ENCODE measurements at places on chromosomes 3 and 15.

- no peak for DNase-seq
Measured at GRCh38 chr3:178306432-178307115, 229.7 kb upstream of the KCNMB2 start.

DNA sequence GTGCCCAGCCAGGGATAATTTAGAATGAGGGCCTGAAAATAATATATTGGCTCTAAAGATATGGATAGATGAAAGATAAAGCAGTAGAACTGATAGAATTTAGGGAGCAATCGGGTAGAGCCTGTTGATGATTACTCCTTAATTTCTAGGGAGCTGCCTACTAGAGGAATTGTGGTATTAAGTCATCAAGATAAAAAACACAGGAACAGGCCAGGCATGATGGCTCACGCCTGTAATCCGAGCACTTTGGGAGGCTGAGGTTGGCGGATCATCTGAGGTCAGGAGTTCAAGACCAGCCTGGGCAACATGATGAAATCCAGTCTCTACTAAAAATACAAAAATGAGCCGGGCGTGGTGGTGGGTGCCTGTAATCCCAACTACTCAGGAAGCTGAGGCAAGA lies 130.4 kb downstream of the PCCB start:
- DNase-seq = peak; percentile 59

DNA sequence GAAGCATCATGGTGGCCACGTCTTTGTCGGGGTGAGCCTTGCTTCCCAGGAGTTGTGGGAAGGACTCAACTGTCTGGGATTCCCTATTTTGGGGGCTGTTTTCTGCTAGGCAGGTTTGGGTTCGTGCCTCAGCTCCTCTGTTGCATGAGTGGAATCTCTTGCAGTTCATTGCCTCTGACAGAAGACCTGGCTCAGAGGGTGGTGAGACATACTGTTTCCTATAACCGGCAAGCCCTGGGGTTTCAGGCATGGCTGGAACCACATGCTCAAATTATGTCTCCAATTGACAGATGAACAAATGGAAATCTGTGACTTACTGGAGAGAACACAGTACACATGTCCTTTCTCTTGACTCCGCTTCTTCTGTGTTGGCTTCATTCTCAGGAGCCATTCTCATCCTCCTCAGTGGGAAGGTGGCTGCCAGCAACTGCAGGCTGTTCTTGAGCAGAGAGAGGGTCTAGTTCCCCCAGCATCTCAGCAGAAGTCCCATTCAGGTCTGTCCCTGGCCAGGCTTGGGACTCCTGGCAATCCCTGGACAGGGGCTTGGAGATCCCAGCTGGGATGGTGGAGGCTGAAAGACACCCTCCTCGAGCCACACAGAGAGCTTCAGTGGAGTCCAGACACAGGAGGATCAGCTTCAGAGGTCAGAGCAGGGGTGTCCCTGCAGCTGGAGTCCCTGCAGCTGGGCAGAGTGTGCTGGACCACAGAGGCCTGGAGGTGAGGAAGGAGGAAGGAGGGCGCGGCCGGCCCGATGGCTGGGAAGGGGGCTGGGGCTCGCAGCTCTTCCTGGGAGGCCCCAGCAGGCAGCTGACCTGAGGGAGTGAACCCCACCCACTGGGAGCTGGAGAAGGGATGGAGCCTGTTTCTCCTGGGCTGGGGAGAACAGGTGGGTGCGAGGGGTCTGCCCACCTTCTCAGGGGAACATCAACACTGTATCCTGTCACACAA lies 97.6 kb downstream of the LSM3 start:
- DNase-seq = no peak

GRCh38 chr3:134149286-134149685 lies 101.4 kb downstream of the RYK start:
- peak; percentile 22 for DNase-seq

DNA sequence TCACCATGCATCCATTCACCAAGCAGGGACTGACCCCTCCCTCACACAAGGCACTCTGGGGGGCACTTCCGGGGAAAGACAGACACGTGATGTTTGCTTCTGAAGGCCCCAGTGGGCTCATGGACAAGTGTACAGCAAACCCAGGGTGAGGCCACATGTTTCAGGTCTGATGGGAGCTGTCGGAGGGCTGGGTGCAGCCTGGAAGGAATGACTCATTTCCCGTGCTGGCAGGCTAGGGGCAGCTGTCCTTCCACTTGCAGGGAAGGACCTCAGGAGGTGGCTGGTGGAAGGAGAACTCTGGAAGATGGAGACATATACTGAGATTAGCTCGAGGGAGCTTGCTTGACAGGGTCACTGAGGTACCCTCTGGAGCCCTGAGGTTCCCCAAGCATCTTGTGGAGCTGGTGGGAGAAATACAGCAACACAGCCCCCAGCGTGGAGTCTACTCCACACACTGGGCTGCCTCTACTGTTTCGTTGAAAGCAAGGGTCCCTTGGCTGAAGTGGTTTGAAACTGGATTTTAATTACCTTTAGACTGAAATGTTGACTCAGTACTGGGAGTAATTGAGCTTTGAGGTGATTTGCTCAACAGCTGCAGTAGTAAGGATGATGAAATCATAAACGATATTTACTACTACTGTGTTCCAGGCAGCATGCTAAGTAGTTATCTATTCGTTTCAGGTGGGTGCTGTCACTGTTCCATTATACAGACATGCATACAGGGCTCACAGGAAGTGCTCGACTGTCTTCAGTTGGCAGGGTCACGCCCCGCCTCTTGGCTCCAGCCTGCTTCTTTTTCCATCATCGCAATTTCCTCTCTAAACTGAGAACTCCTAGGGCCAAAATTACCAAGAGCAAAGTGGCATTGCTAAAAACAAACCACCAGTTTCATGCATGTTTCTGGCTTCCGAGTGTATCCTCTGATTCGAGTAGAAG lies 230.4 kb downstream of the ADAMTS17 start:
- DNase-seq = peak; percentile 83

- DNase-seq = peak; percentile 94
Measured at GRCh38 chr3:190252080-190252479, 70.2 kb downstream of the CLDN1 start.

DNA sequence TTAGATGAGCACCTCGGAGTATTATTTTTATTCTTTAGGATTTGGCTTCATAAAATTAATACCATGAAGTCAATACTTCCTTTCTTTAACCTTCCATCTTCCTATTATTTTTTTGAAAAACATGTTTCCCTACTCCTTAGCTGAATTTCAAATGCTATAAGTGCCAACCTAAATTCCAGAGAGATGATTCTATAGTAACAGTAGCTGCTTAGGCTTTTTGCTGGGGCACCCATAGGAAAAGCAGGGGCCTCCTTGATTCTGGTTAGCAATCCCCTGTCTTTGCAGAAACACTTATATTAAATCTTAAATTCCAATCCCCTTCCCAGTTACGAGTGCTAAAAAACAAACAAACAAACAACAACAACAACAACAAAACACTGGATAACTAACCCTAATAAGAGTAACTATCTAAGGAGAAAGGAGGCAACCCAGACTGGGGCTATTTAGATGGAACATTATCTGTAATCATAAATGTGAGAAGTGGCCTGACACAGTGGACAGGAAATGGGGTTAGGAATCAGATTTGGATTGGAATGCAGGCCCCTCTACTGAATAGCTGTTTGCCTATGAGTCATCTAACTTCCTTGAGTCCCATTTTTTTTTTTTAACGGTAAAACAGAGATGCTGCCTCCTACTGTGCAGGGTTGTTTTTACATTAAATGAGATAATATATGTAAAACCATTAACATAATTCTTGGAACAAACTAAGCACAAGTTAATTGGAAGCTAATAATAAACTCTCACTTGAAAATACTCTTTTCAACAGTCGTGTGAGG lies 148.1 kb downstream of the WDR72 start:
- peak; percentile 10 for DNase-seq

DNA sequence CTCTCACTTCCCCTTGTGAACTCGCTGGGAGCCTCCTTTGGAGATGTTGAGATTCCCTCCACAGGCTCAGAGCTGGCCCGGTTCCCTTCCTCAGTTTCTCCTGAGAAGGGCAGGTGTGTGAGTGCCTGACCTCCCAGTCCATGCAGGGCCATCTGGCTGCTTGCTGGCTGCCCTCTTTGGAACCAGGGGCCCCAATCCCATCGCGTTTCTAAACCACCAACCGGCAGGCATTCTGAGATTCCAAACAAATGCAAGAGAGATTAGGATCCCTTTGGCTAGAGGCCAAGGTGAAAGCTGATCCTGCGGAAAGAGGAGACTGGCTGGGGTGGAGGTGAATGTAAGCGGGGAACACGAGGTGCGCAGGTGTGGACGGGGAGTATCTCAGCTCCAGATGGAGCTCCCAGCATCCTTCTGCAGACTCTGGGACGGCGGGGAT lies 2.9 kb upstream of the PRRT3 start:
- DNase-seq = peak; percentile 21

GRCh38 chr3:4904811-4905695 lies 74.2 kb upstream of the BHLHE40 start:
- peak; percentile 78 for DNase-seq

GRCh38 chr3:37519661-37520060 lies 342.0 kb upstream of the CTDSPL start:
- no peak for DNase-seq

DNA sequence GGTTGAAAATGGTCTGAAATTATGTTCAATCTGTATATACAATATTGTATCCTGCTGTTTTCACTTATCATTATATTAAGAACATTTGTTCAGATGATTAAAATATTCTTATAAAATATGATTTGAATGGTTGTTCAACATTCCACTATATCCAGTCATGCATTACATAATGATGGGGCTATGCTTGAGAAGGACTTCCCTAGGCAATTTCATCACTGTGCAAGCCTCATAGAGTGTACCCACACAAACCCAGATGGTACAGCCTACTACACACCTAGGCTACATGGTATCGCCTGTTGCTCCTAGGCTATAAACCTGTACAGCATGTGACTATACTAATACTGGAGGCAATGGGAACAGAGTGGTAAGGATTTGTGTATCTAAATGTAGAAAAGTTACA lies 30.5 kb downstream of the SLC7A14 start:
- peak; percentile 83 for DNase-seq

GRCh38 chr3:34793057-34793456 lies 846.3 kb upstream of the ARPP21 start:
- DNase-seq = no peak

DNA sequence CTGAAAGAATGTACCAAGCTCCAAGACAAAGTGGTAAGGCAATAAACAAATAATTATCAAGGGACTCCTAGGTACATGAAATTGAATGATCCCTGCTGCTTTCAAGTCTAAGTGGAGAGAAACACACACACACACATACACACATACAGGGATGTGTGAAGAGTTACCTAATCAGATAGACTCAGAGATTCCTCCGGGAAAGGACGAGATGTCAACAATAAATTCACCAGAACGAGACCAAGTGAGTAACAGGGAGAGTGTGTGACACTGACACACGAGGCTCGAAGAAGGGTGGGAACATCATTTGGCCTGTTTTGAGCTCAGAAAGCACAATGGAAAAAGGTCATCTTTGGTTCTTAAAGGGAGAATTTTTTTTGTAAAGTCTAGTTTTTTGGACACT lies 13.4 kb downstream of the LRIG1 start:
- peak; percentile 25 for DNase-seq

GRCh38 chr15:29252234-29252633 lies 17.4 kb downstream of the NSMCE3 start:
- no peak for DNase-seq

- no peak for DNase-seq
Measured at GRCh38 chr3:73680391-73681095, 55.8 kb upstream of the PDZRN3 start.

GRCh38 chr15:74782259-74783071 lies 585 bp downstream of the CSK start:
- DNase-seq = no peak
